ENCODE measurements at places on chromosomes 5 and 9. TPM values are rescaled to one million over a fixed set of nuclear protein-coding genes. Genes with fewer than 3 reads are reported as not detected.
A peak's percentile ranks its signal among the peaks of the same experiment; 100 is the strongest.

FOXD4L5 gene
- not detected for total RNA-seq

- no peak for DNase-seq
Measured at GRCh38 chr5:1734908-1735289, 64.7 kb downstream of the MRPL36 start.

DNA sequence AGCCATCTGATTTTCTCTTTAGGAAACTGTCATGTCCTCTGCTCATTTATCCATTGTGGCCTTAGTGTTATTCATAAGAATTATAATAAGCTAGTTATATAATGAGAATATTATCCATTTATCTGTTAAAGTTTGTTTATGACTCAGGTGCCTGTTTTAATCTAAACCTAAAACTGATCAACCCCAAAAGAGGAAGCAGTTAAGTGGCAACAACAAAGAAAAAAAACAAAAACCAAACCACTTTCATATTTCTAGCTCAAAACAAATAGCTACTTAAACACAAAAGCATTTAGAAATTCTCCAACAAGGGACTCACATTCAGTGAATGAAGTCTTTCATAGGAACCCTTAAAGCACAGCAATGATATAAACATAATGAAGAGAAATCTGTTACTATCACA is 116.4 kb downstream of the APBA1 start:
- no peak for DNase-seq

- DNase-seq, result no peak
Measured at GRCh38 chr9:109317979-109318741, 2.7 kb downstream of the EPB41L4B start.

GRCh38 chr9:16309469-16310271 is 560.8 kb downstream of the BNC2 start:
- DNase-seq, result no peak

DNA sequence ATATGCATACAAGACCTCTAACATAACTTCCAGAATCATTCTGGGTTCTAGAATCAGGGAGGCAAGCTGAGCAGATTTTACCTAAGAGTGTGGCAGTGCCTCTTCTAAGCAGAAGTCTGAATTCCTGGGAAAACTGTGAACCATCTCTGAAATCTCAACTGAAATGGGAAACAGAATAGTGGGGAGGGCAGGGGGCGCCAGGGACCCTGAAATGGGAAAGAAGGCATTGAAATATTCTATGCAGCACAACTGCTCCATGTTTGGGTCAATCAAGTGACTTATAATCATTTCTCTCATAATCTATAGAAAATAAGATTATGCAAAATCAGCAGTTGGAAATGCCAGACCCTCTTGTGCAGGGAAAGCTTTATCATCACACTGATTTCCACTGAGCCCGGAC is 156.1 kb downstream of the EBF1 start:
- DNase-seq, result no peak

DNA sequence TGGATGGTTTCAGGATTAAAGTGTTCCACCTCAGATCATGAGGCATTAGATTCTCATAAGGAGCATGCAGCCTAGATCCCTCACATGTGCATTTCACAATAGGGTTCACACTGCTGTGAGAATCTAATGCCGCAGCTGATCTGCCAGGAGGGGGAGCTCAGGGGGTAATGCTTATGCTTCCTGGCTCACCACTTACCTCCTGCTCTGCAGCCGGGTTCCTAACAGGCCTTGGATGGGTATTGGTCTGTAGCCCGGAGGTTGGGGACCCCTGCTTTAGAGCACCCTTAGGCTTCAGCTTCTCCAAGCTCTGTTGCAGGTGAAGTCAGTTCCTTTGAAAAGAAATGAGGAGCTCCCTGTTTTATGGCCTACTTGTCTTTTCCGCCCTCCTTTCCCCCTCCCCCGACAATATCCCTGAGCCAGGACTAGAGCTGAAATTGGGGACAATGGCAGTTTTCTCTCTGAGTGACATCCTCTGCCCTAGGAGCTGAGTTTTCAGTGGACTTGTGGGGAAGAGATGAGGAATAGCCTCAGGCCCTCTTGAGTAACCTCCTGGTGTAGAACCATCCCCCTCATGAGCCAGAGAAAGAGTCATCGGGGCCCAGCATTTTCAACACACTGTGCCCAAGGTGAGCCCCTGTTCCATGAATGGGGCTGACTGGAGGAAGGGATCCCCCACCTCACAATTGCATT is 16.2 kb upstream of the MAT2B start:
- peak; percentile 58 for DNase-seq

DNA sequence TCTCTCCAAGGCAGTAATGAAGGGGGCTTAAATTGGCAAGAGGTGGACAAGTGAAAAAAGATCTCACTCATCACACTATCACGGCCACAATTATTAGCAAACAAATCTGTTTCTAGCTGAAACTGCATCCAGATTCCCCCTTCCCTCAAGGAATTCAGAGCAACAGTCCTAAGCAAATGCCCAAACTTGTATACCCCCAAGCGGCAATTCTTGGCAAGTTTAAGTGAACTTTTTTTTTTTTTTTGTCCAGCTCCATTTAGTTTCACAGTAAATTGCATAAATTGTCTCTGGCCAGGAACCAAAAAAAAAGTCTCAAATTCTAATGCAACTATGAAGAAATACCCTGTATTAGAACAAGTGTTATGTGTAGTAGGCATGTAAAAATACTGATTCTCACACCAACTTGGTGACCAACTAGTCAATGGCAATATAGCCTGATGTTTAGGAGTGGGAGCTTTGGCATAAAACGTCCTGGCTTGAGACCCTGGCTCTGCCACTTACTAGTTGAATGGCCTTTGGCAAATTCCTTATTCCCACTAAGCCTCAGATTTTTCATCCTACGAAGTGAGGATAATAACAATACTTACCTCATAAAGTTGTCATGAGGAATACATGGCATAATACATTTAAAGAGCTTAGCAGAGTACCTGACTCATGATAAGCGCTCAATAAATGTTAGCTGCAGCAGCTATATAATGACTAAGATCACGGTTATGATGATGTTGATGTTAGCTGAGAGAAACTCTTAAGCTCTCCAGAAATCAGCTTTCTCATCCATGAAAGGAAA is 193.2 kb downstream of the ADAMTSL1 start:
- no peak for DNase-seq
